Stimulated activated CD4-positive, alpha-beta T cell treated with anti-CD3 and anti-CD28 coated beads, Interleukin-1b, Interleukin-23, amount 100 ng/mL, for 24 hours (primary cell): ENCODE measurements at places on chromosomes 4 and X.

- no peak for DNase-seq
These were observed 137.8 kb upstream of the TENM3 start for GRCh38 chr4:182105416-182105815.

- DNase-seq, result no peak
These were observed 28.8 kb upstream of the IL13RA1 start for GRCh38 chrX:118698516-118699170.

DNA sequence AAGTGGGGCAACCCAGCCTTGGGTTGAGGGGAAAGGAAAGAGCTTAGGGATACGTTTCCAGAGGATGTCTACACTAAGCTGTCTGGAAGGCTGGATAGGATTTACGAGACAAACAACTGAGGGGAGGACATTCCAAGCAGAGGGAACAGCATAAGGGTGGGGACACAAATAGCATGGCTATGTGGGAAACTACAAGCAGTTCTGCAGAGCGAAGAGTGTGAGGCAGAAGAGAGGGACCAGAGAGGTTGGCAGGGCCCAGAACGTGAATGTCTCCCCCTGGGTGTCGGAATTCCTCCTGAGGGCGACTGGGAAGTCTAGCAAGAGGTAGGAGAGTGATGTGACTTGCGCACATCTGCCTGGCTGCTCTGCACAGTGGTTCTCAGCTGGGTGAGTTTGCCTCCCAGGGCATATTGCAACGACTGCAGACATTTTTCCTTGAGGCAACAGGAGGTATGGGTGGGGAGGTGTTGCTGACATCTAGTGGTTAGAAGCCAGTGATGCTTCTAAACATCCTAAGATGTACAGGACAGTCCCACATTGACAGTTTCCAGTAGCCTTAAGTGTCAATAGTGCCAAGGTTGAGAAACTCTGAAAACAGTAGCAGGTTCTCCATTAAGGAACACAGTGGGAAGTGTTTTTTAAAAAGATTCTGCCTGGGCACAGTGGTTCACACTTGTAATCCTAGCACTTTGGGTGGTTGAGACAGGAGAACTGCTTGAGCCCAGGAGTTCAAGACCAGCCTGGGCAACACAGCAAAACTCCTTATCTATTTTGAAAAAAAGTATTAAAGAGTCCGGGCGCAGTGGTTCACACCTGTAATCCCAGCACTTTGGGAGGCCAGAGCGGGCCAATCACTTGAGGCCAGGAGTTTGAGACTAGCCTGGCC is 9.2 kb downstream of the NDUFA1 start:
- DNase-seq, result no peak

DNA sequence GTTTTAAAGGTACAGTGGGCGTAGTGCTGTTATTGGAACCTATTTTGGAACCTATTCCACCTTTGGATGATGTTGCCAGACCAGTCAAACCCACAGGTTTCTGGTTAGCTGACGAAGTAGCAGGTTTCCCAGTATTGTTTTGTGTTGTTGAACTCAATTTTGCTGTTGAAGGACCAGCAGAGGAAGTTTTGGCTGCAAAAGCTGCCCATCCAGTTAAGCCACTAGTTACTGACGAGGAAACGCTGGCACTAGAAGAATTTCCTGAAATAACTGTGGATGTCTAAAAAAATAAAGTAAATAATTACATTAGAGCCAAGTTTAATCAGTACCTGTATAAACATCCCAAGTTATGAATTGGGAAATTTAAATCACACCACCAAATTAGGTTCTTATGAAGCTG is 25.5 kb downstream of the INTS12 start:
- no peak for DNase-seq

- DNase-seq, result no peak
These were observed 59.4 kb upstream of the PITX2 start for GRCh38 chr4:110682311-110682710.

DNA sequence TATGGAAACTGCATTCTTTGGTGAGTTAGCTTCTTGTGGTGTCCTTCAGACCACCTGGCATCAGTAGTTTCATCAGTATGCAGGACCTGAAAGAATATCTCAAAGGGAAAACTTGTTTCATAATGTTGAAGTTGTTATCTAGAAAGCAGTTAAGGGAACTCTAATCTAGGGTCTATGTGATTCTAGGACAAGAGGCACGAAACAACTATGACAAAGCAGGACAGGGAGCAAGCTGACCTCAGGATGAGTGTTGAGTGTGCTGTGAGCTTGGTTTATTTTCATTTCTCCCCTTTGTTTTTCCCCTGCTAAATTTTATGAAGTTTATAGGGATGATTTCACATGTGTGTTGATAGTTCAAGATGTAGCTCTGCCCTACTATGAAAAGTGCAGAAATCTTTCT is 65.7 kb downstream of the MXRA5 start:
- DNase-seq, result no peak

- DNase-seq, result no peak
These were observed 97.6 kb downstream of the RAP1GDS1 start for GRCh38 chr4:98358630-98359248.

DNA sequence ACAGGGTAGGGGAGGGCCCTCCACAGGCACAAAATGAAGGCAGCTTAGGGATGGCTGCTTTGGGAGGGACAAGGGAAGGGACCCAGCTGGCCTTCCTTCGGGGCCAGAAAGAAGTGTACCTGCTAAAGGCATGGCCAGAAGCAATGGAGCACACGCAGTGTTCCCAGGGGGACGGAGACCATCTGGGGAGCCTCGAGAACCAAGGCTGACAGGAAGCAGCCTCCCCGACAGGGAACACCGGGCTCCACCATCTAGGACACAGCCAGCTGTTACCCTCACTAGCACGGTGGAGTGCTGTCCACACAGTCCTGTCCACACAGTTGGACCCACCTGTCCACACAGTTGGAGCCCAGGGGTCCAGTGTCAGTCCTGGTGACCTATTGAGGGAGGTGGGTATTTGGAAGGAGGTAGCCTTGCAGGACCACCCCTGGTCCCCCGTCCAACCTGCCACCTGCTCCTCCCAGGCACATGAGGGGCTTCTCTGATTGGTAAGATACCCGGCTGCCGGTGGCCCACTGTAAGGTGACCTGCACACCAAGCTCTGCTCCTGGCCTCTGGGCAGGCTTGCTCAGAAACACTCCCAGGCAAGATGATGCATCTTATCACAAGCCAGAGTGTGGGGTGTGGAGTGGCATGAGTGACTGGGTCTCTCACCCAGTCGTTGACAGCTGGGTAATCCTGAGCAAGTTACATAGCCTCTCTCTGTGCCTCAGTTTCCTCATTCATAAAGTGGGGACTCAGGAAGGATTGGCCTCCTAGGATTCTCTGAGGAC is 20.5 kb upstream of the AFAP1 start:
- DNase-seq, result no peak

- DNase-seq, result no peak
These were observed 58.2 kb upstream of the DUSP21 start for GRCh38 chrX:44785652-44786051.

- DNase-seq, result no peak
These were observed 191.9 kb downstream of the SLC39A8 start for GRCh38 chr4:102153391-102153790.

DNA sequence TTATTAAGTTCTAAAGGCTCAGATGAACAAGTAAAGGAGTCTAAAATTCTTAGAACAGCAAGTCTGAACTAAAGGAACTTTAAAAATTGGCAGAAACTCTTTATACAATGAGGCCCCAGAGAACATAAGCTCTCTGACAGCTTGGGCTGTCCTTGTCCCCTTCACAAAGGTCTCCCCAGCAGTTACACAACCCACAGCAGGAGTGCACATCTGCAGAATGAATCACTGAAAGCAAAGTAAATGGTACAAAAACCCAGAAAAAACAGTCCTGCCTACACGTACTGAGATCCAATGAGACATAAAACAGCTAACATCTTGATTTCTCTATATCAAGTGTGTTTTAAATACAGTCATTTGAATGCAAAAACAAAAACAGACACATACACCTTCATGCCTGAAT is 18.7 kb downstream of the RBBP7 start:
- no peak for DNase-seq

- no peak for DNase-seq
These were observed 337.5 kb downstream of the GRIA2 start for GRCh38 chr4:157558016-157558415.

GRCh38 chr4:84585251-84585650 is 2.3 kb downstream of the CDS1 start:
- DNase-seq, result no peak

DNA sequence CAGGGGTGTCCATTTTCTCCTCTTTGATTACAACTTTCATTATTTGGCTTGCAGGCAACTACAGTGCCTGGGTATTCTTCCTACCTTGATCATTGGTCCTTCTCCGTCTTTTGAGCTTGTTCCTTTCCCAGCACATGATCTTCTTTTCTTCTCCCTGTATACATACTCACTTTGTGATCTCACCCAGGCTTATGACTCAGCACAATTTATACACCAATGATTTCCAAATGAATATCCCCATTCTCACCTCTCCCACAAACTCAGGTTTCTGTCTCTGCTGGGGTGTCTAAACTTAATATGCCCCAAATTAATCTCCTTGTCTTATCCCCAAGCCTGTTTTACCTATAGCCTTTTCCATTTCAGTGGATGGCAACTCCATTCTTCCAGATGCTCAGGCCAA is 19.5 kb upstream of the C4orf54 start:
- no peak for DNase-seq

GRCh38 chr4:40991908-40992307 is 222.4 kb downstream of the APBB2 start:
- DNase-seq, result no peak

DNA sequence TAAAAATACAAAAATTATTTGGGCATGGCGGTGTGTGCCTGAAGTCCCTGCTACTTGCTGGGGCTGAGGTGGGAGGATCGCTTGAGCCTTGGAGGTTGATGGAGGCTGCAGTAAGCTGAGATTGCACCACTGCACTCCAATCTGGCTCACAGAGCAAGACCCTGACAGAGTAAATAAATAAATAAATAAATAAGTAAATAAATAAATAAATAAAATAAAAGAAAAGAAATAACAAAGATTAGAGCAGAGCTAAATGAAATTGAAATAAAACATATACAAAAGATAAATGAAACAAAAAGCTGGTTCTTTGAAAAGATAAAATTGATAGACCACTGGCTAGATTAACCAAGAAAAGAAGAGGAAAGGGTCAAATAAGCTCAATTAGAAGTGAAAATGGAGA is 43.1 kb downstream of the HPGD start:
- no peak for DNase-seq
